ENCODE measurements at places on chromosomes 2 and 18. TPM values are rescaled to one million over a fixed set of nuclear protein-coding genes. Genes with fewer than 3 reads are reported as not detected.

Gene LRATD1
- 32.7 TPM for total RNA-seq

DNA sequence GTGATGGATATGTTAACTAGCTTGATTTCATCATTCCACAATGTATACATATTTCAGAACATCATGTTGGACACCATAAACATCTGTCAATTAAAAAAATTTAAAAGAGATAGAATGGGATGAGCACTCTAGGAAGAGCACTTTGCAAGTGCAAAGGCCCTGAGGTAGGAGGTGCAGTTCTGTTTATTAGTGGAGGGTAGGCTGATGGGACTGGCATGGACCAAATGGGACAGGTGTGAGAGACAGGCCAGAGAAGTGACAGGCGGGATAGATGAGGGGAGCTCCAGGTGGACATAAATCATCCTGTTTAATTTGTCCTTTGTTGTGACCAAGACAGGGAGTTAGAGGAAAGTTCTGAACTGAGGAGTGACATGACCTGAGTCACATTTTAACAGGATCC, 477.9 kb downstream of the TSN start:
- DNase-seq = no peak

Gene VIL1
- not detected for total RNA-seq

DNA sequence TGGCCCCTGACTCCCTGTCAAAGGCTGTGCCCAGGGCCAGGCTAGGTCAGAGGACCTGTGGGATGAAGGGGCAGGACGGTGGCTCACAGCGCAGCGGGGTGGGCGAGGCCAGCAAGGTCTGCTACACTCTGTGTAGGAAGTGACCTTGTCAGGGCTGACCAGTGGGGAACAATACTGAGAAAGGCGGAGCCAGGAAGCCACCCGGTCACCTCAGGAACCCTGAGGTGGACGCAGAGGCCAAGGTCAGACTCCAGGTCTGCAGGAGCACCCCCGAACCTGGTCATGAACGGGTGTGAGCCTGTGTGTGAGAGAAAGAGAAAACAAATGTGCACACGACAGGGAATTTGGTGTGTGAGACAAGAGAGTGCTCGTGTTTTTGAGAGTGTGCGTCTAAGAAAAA, 72.3 kb downstream of the SMAD7 start:
- DNase-seq = no peak

DNA sequence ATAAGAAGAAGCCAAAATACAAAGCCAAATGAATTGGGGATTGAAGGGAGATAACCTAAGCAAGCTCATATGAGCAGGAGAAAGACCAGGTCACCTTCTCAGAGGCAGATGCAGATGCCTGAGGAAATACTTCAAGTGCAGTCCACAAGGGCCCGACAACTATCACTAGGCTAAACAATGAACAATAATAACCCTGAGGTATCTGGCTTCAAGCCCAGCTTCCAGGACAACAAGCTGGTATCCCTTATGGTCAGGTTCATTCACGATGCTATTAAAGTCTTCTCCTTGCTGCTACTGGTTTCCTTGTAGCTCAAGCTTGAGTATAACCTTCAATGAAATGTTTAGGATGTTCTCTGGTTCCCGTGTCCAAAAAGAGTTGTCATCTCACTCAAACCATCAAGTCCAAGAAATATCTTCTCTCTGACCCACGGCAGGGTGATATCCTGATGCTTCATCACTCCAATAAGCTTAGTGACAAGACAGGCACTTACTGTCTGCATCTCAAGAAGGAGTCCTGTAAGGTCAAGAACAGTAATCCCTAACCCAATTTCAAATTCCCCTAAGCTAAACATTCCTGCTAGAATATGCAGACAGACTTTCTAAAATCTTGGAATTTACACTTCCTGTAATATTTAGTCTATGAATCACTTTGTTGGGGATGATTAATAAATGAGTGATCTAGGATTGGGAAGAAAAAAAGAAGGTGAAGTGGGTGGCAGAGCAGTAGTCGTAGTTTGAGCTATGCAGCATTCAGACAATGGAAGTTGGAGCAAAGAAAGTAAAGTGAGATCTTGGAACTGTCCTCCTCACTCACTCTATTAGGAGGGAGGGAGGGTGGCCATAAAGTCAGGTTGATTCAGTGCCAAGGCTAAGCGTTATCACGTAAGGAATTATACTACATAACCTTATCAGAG, 33.1 kb downstream of the CHN1 start:
- DNase-seq = no peak

DNA sequence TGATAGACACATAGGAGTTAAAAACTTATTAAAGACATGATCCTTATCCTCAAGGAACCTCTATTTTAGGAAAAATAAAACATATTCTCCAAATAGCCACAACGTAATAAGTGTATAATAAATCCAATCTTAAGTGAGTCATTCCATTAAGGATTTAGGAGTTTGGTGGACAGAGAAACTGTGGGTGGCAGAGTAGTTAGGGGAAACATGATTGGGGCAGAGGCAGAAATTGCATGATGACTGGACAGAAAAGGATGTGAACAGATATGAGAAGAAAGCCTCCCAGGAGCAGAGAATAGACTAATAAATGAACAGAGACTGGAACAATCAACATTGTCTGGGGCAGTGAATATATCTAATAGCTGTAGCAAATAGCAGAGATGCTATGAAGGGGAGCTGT, 48.1 kb upstream of the SIGLEC15 start:
- DNase-seq = no peak

Gene LTBP1
- total RNA-seq = 48.4 TPM

Gene HTR2B
- total RNA-seq = 0.49 TPM

Gene SCN3A
- 2.0 TPM for total RNA-seq

- no peak for DNase-seq
Measured at GRCh38 chr2:5845798-5846330, 153.7 kb downstream of the SOX11 start.

- DNase-seq = no peak
Measured at GRCh38 chr2:102122909-102123308, 19.6 kb upstream of the IL1R1 start.

Gene INHA
- total RNA-seq = 0.74 TPM

DNA sequence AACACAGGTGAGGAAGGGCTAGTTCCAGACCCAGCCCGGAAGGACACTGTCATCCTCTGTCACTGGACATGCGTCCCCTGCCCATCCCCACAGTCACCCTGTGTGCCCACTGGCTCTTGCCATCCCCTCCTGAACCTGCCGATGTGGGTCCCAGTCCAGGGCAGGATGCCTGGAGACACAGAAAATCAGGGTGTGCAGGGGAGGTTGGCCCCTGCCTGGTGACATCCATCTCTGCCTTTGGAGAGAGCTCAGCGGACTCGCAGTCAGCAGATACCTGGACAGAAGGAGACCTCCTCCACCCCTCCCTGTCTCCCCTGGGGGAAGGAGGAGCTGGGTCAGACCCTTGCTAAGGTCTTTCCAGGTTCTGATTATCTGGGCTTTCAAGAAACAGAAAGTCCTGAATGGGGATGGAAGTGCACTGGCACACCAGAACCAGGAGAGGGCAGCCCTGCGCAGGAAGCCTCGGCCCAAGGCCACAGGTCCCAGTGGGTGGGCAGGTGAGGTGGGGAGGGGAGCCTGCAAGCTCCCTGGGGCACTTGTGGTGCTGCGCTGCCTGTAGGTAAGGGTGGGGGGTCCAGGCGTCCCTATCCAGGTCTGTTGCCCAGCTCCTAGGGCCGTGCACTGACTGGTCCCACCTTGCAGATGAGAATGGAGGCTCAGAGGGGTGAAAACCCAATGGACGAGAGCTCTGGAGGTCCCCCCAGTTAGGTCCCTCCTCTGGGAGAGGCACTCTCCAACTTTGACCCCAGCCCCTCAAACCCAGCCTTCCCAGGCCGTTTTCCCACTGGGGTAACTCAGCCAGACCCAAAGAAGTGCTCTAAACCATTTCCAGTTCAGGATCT, 9.7 kb upstream of the OTOS start:
- DNase-seq = no peak

GRCh38 chr2:170106102-170106840, 71.7 kb upstream of the MYO3B start:
- no peak for DNase-seq

- DNase-seq = no peak
Measured at GRCh38 chr2:17303521-17303920, 214.7 kb downstream of the RAD51AP2 start.

- DNase-seq = no peak
Measured at GRCh38 chr2:58039170-58039611, 7.4 kb upstream of the VRK2 start.

- no peak for DNase-seq
Measured at GRCh38 chr2:42793334-42794270, 1.2 kb upstream of the HAAO start.

GRCh38 chr18:70709144-70709543, 420.3 kb downstream of the SOCS6 start:
- no peak for DNase-seq

DNA sequence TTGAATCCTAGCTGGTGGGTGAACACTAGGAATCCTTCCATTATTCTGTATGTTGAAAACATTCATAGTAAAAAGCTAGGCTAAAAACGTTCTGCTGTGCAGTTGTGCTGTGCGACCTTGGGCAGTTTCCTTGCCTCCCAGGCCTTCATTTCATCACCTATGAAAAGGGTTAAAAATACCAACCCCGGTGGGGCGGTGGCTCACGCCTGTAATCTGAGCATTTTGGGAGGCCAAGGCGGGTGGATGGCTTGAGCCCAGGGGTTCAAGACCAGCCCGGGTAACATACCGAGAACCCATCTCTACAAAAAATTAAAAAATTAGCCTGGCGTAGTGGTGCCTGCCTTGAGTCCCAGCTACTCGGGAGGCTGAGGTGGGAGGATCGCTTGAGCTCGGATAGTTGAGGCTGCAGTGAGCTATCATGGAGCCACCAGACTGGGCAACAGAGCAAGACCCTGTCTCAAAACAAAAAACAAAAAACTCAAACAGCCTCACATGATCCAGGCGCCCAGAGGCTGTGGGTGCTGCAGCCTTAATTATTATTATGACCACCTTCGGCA, 2.9 kb upstream of the RRM2 start:
- no peak for DNase-seq

Gene TMEM131
- 35.4 TPM for total RNA-seq

Data from vagina (tissue), 2 donors.